Hepatic stellate cell (primary cell): ENCODE measurements at places on chromosomes 5 and 9.

- DNase-seq: no peak
Measured at GRCh38 chr5:11251247-11251646, 490.2 kb upstream of the DAP start.

DNA sequence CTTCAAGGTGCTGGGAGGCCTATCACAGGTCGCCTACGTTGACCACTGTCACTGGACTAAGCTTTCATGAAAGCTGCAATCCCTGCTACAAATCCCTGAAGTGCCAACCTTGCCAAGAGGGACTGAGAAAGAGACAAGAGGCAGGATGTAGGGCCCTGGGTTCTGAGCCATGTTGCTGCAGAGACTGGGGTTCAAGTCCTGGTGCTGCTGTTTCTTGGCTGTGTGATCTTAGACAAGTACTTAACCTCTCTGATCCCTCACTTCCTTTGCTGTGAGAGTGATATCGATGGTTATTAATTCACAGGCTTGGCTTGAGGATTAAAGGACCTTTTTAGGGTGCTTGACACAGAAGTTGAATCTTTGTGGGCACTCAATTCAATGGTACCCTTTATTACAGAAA is 15.5 kb downstream of the CSF1R start:
- DNase-seq: no peak

DNA sequence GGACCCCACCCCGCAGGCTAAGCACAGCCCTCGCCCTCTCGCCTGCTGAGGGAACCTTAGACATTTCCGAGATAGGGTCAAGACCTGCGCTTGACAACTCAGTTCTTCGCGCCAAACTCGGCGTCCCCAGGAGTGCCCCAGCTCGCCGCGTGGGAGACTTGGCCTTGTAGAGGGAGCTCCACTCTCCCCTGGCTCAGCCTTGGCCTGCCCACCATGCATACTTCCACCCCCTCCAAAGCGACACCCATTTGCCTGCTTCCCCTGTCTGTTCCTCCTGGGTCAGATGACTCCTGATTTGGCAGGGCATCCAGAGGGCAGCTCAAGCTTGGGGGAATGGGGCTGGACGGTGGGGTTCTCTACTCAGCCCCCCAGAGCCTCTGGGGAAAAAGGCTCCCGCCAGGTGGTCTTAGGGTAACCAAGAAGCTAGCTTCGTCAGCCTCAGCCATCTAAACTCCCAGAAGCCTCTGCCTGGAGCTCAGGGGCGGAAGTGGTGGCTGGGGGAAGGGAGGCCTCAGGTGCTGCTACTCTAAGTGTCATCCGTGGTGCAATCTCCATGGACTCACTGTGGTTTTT is 560 bp downstream of the DOCK2 start:
- no peak for DNase-seq

- no peak for DNase-seq
Measured at GRCh38 chr9:104435059-104435458, 69.0 kb upstream of the OR13F1 start.

- DNase-seq: no peak
Measured at GRCh38 chr5:132074091-132074771, 642 bp downstream of the CSF2 start.

DNA sequence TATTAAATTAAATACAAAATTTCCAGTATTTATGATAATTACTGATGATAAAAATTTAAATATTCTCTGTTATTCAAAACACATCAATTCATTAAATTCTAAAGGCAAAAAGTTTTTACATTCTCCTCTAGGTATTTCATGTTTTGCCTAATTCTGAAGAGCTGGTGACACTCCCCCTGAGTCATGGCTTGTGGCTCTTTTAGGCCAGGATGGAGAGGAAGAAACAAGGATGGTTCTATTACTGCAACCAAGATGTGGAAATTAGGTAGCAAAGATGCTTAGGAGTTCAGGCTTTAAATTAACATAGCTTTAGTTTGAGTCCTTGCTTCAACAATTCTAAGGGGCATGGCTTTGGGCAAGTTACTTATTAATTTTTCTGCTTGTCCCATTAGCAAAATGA is 1295.8 kb downstream of the EFNA5 start:
- DNase-seq: no peak

GRCh38 chr9:13939701-13940490 is 374.0 kb downstream of the NFIB start:
- DNase-seq: no peak

- DNase-seq: no peak
Measured at GRCh38 chr9:108864446-108864845, 2.4 kb downstream of the ACTL7A start.

- peak; percentile 80 for DNase-seq
Measured at GRCh38 chr5:151155775-151156506, 1.6 kb downstream of the ANXA6 start.

DNA sequence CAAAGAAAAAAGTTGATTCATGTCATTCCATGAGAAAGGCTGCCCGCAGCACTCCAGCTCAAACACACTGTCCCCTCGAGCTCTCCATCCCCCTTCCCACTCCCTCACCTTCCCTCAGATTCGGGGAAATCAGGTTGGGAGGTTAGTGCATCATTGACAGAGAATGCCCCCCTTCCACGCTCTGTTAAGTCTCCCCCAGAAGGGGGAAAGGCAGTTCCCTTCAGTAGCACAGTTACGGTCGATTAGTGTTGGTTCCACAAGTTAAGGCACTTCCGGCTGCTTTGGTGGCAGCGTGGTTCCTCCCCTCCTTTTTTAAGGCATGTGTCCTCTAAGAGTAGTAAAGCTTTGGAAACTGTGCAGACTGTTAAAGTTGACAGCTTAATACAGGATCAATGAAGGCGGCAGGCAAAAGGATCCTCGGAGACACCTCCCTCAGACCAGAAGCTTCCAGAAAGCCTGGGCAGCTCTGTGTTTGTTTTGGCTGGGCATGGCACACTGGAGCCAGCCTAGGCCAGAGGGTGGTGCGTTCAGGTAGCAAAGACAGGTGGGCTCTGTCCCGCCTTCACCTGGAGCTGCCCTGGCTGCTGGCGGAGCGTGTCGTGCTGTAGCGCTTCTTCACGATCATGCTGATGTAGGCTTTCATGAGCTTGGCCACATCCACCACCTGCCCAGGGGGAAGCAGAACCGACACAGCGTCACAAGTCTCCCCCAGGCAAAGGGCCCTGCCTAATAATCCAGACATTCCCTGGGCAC is 49.5 kb upstream of the RETREG1 start:
- no peak for DNase-seq

- no peak for DNase-seq
Measured at GRCh38 chr5:102608414-102608813, 109.6 kb upstream of the SLCO6A1 start.

DNA sequence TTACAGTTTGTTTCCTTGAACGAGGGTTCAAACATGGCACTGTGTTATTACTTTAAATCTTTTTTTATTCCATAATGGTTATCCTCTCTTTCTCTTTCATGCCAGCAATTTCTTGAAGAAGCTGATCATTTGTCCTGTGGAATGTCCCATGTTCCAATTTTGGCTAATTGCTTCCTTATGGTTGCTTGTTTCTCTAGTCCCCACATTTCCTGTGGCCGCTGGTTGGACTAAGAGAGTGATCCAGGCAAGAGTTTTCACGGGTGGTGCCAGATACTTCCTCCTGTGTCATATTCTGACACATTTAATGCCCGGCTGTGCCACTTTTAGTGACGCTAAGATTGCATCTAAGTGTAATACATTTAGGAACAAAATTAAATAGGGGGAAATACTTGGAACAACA is 83.8 kb upstream of the FAM169A start:
- no peak for DNase-seq

GRCh38 chr9:14300040-14300439 is 13.9 kb downstream of the NFIB start:
- no peak for DNase-seq
